ENCODE measurements at places on chromosomes 2 and 18. TPM values are rescaled to one million over a fixed set of nuclear protein-coding genes. Genes with fewer than 3 reads are reported as not detected.
A peak's percentile ranks its signal among the peaks of the same experiment; 100 is the strongest.

The CYP27C1 gene
- total RNA-seq: 0.33 TPM

The ADAM23 gene
- total RNA-seq: 0.48 TPM

The PPP1R1C gene
- total RNA-seq: 4.2 TPM

GRCh38 chr2:59538398-59538911 is 1015.0 kb downstream of the BCL11A start:
- H3K36me3 ChIP-seq: no peaks in the 10 kb centered on the region
- no peaks in the 10 kb centered on the region for H3K27me3 ChIP-seq
- no peaks in the 10 kb centered on the region for H3K4me1 ChIP-seq

- H3K36me3 ChIP-seq: no peaks in the 10 kb centered on the region
- H3K4me3 ChIP-seq: no peak overlapping the region
- no peaks in the 10 kb centered on the region for H3K27me3 ChIP-seq
- no peaks in the 10 kb centered on the region for H3K4me1 ChIP-seq
Measured at GRCh38 chr2:120957905-120958304, 222.2 kb downstream of the GLI2 start.

- H3K4me1 ChIP-seq: peaks cover 6% of the 10 kb centered on the region
- H3K36me3 ChIP-seq: no peaks in the 10 kb centered on the region
- H3K27me3 ChIP-seq: no peaks in the 10 kb centered on the region
Measured at GRCh38 chr2:241218131-241219029, 29.9 kb downstream of the ANO7 start.

DNA sequence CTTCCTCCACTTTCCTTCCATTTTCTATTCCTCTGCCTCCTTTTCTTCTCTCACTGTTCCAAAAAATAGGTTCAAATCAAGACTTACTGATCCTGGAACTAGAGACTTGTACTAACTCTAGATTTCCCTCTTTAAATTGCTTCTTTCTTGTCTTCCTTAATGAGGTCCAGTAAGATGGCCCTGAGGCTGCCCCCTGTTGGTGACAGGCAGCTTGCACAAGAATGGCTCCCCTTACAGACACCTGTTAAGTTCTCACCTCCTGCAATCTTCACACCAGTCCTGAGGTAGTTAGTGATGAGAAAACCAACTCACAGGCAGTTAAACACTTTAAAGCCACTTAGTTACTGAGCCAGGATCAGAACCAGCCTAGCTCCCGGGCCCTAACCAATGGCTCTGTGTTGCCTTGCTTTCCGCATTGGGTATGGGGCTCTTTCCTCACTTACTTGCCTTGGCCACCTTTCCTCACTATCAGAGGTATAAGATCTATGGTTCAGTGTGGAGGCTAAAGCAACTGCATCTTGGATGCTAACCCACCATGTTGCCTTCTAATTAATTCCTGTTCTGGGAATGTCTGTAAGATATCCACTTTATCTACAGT is 130.6 kb downstream of the AKAIN1 start:
- no peaks in the 10 kb centered on the region for H3K36me3 ChIP-seq
- no peak overlapping the region for H3K4me3 ChIP-seq
- H3K27me3 ChIP-seq: no peaks in the 10 kb centered on the region
- no peaks in the 10 kb centered on the region for H3K4me1 ChIP-seq
- no peak overlapping the region for H3K27ac ChIP-seq
- DNase-seq: no peak

DNA sequence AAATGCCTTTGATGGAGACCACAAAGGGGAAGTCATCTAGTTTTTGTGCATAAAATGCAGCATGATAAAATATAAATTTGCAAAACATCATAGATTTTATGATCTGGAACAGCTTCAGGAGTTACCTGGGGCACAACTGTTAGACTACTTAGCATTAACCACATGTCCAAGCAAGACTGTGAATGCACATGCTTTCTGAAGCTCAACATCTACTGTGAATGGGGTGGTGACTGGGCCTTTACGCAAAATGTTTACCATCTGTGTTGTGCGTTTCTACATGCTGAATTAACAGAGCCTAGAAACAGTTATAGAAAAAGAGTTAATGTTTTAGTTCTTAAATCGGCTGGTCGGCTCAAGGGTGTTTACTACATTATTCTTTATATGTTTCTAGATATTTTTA is 45.5 kb downstream of the KCTD1 start:
- no peak overlapping the region for H3K27ac ChIP-seq
- no peak overlapping the region for H3K4me3 ChIP-seq
- H3K36me3 ChIP-seq: no peaks in the 10 kb centered on the region
- H3K4me1 ChIP-seq: no peaks in the 10 kb centered on the region
- no peaks in the 10 kb centered on the region for H3K27me3 ChIP-seq

- H3K4me1 ChIP-seq: no peaks in the 10 kb centered on the region
- no peak overlapping the region for H3K4me3 ChIP-seq
- no peak overlapping the region for H3K27ac ChIP-seq
Measured at GRCh38 chr18:35603008-35603407, 21.5 kb downstream of the GALNT1 start.

- no peak for DNase-seq
- no peaks in the 10 kb centered on the region for H3K4me1 ChIP-seq
- H3K27me3 ChIP-seq: no peaks in the 10 kb centered on the region
- no peak overlapping the region for H3K27ac ChIP-seq
- no peak overlapping the region for H3K4me3 ChIP-seq
Measured at GRCh38 chr18:35470435-35470834, 27.3 kb downstream of the INO80C start.

GRCh38 chr2:10918661-10919409 is 7.1 kb downstream of the KCNF1 start:
- H3K4me1 ChIP-seq: no peaks in the 10 kb centered on the region
- no peak overlapping the region for H3K27ac ChIP-seq
- peaks cover 14% of the 10 kb centered on the region for H3K27me3 ChIP-seq

GRCh38 chr2:64695721-64696261 is 42.1 kb upstream of the SERTAD2 start:
- no peaks in the 10 kb centered on the region for H3K4me1 ChIP-seq
- H3K36me3 ChIP-seq: no peaks in the 10 kb centered on the region
- no peaks in the 10 kb centered on the region for H3K27me3 ChIP-seq

DNA sequence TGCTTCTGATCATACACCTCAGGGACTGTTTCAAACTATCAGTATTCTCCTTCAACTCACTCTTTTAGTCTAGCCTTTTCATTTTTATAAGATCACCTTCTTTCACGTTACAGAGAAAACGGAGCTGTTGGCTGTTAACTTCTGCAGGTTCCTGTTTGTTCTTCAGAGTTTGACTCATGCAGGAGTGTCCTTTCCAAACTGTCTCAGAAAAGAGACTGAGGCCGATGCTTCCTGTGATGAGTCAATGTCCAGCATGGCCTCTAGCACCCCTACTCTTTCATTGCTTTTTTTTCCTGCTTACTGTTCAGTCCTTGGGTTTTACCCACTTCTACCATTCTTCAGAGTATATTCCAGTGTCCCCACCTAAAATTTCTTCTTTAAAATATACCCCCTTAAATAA is 240.8 kb upstream of the RGPD4 start:
- no peak overlapping the region for H3K4me3 ChIP-seq
- no peaks in the 10 kb centered on the region for H3K36me3 ChIP-seq
- no peaks in the 10 kb centered on the region for H3K4me1 ChIP-seq
- DNase-seq: no peak
- no peaks in the 10 kb centered on the region for H3K27me3 ChIP-seq
- H3K27ac ChIP-seq: no peak overlapping the region

GRCh38 chr18:55302167-55302833 is 285.7 kb downstream of the TCF4 start:
- no peaks in the 10 kb centered on the region for H3K36me3 ChIP-seq
- no peaks in the 10 kb centered on the region for H3K27me3 ChIP-seq
- H3K4me3 ChIP-seq: peak overlapping the region; percentile 17

DNA sequence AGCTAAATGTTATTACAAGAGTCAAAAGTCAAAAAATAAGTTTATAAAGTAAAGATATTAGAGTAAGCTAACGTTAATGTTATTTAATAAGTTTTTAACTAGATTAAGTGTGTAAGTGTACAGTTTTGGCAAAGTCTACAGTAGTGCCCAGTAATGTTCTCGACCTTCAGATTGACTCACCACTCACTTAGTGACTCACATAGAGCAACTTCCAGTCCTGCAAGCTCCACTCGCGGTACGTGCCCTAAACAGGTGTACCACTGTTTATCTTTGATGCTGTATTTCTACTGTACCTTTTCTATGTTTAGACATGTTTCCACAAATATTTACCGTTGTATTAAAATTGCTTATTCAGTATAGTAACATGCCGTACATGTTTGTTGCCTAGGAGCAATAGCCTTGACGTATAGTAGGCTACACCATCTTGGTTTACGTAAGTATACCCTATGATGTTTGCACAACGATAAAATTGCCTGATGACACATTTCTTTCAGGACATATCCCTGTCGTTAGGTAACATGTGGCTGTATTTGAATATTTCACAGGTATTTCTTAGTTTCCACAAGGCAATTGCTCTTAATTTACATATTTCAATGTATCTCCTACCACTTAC is 1641.9 kb upstream of the PIK3C3 start:
- H3K36me3 ChIP-seq: no peaks in the 10 kb centered on the region
- DNase-seq: no peak
- H3K27ac ChIP-seq: no peak overlapping the region
- H3K4me3 ChIP-seq: no peak overlapping the region
- H3K27me3 ChIP-seq: no peaks in the 10 kb centered on the region

GRCh38 chr18:12679183-12679786 is 21.4 kb upstream of the SPIRE1 start:
- H3K27me3 ChIP-seq: no peaks in the 10 kb centered on the region
- DNase-seq: no peak
- peak overlapping the region; percentile 12 for H3K4me3 ChIP-seq
- peak overlapping the region; percentile 82 for H3K27ac ChIP-seq
- H3K36me3 ChIP-seq: no peaks in the 10 kb centered on the region

Measured in breast epithelium (tissue), 4 donors.